Natural killer cell (primary cell): ENCODE measurements at places on chromosomes 1 and 21. TPM values are rescaled to one million over a fixed set of nuclear protein-coding genes. Genes with fewer than 3 reads are reported as not detected.

NFASC gene
- not detected for total RNA-seq

DNA sequence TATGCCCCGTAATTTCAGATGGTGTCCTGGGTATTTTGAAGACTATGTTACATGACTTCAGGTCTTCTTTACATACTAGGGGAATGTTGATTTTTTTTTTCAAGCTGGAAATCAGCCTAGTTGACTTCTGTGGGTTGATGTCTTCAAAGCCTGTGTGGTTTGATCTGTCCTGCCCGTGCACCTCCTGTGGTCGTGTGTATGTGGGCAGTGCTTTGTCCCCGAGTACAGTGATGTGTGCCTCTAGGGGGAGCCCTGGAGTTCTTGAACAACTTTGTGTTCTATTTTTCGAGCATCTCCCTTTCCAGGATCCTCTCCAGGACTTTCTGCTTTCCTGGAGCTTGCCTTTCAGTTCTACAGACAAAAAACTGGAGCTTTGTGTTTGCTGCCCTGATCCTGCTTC, 28.9 kb downstream of the OBSCN start:
- H3K4me1 ChIP-seq = peaks cover 4% of the 10 kb centered on the region
- DNase-seq = peak; percentile 49
- H3K4me3 ChIP-seq = no peak overlapping the region
- H3K27ac ChIP-seq = no peak overlapping the region
- no peaks in the 10 kb centered on the region for H3K36me3 ChIP-seq

DNA sequence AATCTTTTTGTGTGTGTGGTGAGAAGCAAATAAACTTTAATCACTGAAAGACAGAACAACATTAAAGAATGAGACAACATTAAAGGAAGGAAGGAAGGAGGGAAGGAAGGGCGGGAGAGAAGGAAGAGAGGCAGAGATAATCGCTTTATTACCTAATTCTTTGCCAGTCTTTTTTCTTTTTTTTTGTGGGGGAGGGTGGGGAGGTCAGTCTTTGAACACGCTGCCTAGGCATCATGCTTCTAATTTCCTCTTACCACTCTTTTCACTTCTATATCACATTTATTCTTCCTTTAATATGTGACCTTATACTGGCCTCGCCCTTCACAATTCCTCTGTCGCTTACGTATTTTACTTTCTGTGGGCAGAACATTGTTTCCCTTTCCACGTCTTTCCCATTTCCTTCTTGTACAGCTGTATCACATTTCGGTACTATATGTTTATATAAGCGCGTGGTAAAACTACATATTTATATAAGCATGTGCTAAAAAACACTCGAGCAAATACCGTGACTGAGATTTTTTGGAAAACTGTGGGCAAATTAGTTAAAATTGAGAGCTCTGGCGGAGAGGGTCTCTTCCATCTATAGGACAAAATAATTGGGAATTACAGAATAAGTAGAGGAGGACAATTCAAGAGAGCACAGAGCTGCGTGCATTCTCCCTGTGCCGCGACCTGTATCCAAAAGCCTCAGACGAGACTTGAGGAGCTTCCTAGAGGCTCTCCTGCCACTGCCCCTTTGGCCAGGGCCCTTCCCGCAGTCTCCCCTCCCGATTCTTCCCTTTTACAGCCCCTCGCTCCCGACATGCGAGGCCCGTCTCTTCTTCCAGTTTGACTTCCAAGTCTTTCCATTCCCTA, 823 bp upstream of the PRKAA2 start:
- peaks cover 23% of the 10 kb centered on the region for H3K27me3 ChIP-seq
- H3K27ac ChIP-seq = no peak overlapping the region
- no peak overlapping the region for H3K4me3 ChIP-seq
- no peaks in the 10 kb centered on the region for H3K36me3 ChIP-seq
- peaks cover 6% of the 10 kb centered on the region for H3K4me1 ChIP-seq
- no peak for DNase-seq

GRCh38 chr1:82399093-82399492, 598.4 kb downstream of the ADGRL2 start:
- no peak overlapping the region for H3K27ac ChIP-seq
- H3K27me3 ChIP-seq = no peaks in the 10 kb centered on the region
- no peak overlapping the region for H3K4me3 ChIP-seq
- no peaks in the 10 kb centered on the region for H3K4me1 ChIP-seq

C1orf174 gene
- total RNA-seq = 62.3 TPM

GRCh38 chr1:173364827-173365226, 112.3 kb upstream of the PRDX6 start:
- H3K36me3 ChIP-seq = no peaks in the 10 kb centered on the region
- no peak overlapping the region for H3K27ac ChIP-seq
- H3K4me3 ChIP-seq = no peak overlapping the region
- H3K4me1 ChIP-seq = no peaks in the 10 kb centered on the region
